ENCODE measurements at places on chromosomes 7 and 10.

DNA sequence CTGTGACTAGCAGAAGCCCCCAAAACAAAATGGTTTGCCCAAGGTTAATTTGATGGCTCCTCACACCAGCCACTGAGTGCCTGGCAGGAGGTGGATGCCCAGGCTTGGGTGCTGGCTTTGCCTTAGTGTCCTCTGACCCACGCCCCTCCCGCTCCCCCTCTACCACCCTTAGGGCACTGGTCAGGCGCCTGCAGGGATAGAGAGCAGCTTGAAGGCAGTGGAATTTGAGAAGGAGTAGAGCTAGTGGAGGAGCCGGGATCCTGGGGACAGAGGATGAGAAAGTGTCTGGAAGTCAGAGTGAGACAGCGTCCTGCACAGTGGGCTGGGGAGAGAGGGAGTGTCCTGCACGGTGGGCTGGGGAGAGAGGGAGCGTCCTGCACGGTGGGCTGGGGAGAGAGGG is 139.4 kb downstream of the DNAJB6 start:
- DNase-seq, result no peak

GRCh38 chr7:142349670-142350405 is 92.0 kb upstream of the PRSS58 start:
- no peak for DNase-seq

GRCh38 chr7:157483971-157484410 is 147.2 kb downstream of the DNAJB6 start:
- DNase-seq, result no peak

DNA sequence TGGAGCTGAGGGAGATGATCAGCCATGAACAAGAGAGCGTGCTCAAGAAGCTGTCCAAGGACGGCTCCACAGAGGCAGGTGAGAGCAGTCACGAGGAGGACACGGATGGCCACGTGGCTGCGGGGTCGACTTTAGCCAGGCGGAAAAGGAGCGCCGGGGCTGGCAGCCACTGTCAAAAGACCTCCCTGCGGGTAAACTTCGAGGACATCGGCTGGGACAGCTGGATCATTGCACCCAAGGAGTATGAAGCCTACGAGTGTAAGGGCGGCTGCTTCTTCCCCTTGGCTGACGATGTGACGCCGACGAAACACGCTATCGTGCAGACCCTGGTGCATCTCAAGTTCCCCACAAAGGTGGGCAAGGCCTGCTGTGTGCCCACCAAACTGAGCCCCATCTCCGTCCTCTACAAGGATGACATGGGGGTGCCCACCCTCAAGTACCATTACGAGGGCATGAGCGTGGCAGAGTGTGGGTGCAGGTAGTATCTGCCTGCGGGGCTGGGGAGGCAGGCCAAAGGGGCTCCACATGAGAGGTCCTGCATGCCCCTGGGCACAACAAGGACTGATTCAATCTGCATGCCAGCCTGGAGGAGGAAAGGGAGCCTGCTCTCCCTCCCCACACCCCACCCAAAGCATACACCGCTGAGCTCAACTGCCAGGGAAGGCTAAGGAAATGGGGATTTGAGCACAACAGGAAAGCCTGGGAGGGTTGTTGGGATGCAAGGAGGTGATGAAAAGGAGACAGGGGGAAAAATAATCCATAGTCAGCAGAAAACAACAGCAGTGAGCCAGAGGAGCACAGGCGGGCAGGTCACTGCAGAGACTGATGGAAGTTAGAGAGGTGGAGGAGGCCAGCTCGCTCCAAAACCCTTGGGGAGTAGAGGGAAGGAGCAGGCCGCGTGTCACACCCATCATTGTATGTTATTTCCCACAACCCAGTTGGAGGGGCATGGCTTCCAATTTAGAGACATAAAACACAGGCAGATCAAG is 3.3 kb downstream of the GDF2 start:
- DNase-seq, result no peak
